Stimulated activated CD4-positive, alpha-beta T cell treated with anti-CD3 and anti-CD28 coated beads, Interleukin-12 subunit alpha, Interleukin-12 subunit beta, amount 100 ng/mL, for 24 hours (primary cell): ENCODE measurements at places on chromosomes 1 and 21.

DNA sequence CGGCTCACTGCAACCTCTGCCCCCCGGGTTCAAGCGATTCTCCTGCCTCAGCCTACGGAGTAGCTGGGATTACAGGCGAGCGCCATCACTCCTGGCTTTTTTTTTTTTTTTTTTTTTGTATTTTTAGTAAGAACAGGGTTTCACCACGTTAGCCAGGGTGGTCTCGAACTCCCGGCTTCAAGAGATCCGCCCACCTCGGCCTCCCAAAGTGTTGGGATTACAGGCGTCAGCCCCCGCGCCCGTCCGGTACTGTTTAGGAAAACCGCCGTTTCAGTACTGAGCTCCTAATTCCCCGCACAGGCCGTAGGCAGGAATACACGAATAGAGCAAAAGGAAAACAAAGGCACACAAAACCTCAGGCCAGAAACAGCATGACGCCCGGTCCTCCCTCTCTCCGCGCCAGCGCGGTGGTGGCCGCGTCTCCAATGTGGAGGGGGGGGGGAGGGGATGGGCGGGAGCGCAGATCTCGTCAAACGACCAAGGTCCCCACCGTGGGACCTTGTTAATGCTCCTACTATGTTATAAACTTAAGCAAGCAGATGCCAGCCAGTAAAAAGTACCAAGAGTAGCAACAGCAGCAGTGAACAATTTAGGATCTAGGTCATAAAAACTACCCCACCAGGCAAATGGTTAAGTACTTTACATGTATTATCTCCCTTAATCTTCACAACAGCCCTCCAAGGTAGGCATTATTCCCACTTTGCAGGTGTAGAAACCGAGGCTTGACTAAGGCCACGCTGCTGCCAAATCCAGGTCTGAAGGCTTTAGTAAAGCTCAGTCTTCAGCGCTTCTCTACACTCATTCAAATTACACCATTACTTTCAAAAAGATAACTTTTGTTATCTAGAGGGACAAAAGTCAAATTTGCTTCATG is 648 bp upstream of the ADAR start:
- DNase-seq, result no peak

- no peak for DNase-seq
Measured at GRCh38 chr21:32307706-32308105, 9.1 kb downstream of the MRAP start.

DNA sequence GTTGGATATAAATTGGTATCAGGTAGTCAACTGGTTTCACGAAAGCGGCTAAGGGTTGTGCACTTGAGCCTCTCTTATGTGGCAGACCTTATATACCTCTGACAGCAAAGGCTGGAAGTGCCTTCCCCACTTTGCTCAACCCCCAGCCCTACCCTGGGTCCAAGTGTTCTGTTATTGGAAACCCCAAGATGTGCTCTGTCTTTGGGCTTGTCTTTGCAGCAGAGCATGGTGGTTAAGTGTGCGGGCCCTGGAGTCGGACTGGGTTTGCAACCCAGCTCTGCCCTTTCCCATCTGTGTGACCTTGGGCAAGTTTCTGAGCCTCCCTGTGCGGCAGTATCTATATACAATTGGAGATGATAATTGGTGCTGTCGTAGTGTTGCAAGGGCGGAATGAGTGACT is 11.2 kb upstream of the IL10 start:
- no peak for DNase-seq

DNA sequence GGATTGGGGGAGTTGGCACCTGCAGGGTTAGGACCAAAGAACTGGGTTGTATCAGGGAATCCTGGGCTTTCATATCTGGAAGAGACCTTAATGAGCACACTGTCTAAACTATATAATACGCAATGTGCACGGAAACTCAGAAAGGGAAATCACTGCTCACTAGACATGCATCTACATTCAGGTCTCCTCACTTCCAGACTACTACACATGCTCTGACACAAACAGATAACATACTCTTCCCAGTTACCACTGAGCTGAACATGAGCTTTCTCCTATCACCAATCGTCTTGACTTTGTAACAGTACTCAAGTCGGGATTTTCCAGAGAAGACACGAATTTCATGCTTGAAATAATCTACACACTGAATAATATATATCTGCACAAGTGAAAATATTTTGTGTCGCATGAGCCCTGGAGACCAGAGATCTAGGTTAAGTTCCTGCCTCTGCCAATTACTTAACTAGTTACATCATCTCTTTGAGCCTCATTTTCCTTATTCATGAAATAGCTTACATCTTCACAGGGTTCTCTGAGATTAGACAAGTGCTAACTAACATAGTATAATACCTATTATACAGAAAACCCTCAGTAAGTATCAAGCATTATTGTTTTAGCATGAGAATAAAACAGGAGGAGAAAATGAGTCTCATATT is 101.1 kb downstream of the JAK1 start:
- no peak for DNase-seq

GRCh38 chr1:30844631-30845030 is 63.9 kb downstream of the SDC3 start:
- no peak for DNase-seq

- DNase-seq, result no peak
Measured at GRCh38 chr1:155177192-155177917, 3.7 kb downstream of the TRIM46 start.

GRCh38 chr21:14071902-14072734 is 138.6 kb downstream of the LIPI start:
- no peak for DNase-seq

DNA sequence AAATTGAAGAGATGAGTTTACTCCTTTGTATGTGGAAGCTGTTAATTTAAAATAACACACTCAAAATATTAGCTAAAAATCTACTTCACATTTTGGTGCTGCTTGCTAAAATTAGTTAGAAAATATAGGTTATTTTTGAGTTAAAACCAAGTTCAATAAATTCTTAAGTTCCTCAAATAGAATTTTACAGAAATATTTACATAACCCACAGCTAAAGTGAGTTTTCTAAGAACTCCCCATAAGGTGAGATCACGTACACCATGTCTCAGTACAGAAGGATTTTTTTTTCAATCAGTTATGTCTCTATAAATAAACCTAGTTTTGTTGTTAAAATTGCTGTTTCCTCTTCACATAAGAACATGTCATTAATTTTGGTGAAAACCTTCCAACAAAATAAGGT is 108.0 kb downstream of the SDCCAG8 start:
- no peak for DNase-seq

DNA sequence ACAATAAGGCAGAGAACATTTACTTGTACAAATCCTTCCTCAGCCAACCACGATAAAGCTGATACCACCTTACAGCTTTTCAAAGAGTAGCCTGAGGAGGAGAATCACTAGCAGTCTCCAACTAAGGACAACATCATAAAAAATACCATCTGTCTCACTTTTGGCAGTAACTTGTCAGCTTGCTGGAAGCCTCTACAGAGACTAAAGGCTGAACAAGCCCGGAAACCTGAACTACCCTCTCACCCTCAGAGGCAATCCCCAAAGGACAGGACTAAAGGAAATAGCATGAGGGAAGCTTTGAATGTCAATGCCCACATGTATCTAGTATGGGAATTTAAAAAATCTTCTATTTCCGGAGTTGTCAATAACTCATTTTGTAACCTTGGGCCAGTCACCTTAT is 10.6 kb downstream of the SRSF4 start:
- no peak for DNase-seq

- DNase-seq, result no peak
Measured at GRCh38 chr1:168210312-168210711, 15.5 kb upstream of the SFT2D2 start.

DNA sequence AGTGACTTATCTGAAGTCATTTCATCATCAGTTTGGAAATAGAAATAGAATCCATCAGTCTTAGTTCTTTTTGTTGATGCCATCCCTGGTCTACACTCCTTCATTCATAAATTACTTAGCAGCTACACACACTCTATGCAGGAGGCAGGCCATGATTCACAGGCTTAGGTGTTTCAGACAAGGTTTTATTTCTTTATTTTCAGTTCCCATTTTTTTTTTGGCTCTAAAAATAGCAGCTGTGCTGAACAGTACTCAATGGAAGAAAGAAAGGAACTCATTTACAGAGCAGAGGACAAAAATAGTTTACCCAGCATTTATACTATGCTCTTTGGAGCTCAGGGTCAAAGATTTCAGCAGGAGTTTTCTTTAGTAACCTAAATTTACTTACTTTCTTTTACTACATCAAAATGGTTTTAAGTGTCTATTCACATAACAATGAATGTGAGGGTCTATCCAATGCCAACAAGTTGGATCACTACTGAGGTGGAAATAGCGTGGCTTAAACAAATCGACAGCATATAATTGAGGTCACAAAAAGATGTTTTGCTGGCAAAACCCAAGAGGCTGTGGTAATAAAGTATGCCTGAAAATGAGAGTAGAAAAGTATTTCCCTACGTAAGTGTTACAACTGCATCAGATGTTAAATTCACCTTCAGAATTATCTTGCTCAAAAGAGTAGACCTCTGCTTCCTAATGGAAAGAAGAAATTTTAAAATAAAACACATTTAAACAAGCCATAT is 7.7 kb downstream of the KRTAP19-8 start:
- no peak for DNase-seq
